ENCODE measurements at places on chromosomes 1 and 21.

DNA sequence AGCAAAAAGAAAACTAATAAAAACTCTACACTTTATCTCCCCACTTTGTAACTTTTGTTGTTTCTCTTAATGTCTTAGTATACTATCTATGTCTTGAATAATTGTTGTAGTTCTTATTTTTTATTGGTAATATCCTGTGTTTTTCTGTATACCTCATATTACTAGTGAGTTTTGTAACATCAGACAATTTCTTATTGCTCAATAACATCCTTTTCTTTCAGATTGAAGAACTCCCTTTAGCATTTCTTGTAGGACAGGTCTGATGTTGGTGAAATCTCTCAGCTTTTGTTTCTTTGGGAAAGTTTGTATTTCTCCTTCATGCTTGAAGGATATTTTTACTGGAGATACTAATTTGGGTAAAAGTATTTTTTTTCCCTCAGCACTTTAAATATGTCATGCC lies 79.8 kb upstream of the LRRC8B start:
- no peak for DNase-seq

DNA sequence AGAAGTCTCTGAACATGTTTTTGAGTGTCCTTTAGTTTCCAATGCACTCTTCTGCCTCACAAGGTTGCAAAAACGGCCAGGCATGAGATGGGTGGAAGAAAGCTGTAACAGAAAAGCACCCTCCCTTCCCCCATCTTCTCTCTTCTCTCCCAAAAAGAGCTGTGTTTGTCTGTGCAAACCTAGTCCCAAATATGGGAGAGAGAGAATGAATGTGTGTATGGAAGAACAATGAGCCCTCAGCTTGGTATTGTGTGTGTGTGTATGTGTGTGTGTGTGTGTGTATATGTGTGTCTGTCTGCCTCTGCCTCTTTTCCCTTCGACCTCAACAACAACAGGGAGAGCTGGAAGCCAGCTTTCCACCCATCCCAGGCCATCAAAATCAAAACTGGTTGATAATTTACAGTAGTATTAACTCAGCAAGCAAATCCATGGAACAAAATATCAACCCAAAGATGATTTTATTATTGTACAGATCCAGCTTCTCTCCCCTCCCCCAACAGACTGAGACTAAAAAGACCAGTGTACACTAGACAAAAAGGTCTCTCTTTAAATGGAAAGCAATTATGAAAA lies 1.8 kb downstream of the RERE start:
- DNase-seq = peak; percentile 29

- DNase-seq = no peak
These were observed 49.3 kb downstream of the CLCA4 start for GRCh38 chr1:86596224-86596623.

DNA sequence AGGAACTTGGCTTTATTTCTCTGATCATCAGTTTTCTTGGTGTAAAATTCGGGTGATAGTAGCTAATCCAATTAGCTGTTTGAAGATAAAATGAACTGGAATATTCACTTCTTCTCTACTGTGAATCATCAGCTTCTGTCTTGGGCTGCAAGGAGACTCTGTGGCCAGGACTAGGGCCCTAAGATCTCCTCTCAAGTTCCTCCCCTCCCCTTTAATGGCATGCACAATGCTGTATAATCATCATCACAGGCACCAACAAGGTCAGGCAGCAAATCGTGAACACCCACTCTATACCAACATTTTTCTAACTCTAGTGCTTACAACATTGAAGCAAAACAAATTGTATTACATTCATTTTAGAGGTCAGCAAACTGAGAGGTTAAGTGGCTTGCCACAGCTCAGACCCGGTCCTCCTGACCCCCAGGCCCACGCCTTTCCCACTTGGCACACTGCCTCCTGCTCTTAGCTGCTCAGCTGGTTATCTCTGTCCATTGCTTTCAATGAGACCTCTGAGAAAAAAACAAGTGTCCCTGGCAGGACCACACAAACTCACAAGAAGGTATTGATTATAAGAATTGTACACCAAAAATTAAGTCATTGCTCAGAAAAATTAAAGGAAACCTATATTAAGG lies 31.8 kb downstream of the LRRC52 start:
- DNase-seq = no peak

GRCh38 chr1:40301541-40302299 lies 15.4 kb downstream of the COL9A2 start:
- no peak for DNase-seq

- DNase-seq = peak; percentile 45
These were observed 852 bp downstream of the RGS7 start for GRCh38 chr1:241356187-241356518.

DNA sequence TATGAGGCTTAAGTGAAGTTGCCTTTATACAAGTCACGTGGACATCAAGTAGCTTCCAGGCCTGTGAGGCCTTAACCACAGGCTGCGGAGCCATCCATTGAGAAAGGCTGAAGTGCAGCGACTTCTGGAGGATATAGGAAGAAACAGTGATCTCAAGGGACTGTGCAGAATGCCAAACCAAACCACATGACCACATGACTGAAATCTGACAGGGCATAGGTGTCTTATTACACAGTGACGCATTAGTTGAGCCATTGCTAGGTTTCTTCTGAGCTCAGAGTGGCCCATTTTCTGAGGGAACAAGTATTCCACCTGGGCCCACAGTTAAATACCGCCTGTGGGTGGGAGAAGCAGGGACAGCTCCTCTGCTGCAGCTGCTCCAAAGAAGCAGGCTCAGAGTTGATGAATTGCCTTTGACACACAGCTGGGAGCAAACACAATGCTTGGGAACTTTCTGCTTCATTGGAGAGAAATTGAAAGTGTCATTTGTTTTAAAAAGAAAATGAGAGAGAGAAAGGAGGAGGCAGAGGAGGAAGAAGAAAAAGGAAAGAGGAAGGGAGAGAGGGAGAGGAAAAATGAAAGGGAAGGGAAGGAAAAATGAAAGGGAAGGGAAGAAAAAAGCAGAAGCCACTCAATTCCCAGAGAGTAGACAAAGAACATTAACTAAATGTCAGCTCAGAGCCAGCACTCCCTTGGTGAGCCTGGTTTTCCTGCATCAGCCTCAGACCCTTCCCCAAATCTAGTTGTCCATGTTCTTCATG lies 94.4 kb downstream of the COLGALT2 start:
- DNase-seq = no peak

- DNase-seq = no peak
These were observed 40.8 kb upstream of the COL24A1 start for GRCh38 chr1:86197206-86197855.

- no peak for DNase-seq
These were observed 115.8 kb downstream of the VPS13D start for GRCh38 chr1:12345350-12346217.

DNA sequence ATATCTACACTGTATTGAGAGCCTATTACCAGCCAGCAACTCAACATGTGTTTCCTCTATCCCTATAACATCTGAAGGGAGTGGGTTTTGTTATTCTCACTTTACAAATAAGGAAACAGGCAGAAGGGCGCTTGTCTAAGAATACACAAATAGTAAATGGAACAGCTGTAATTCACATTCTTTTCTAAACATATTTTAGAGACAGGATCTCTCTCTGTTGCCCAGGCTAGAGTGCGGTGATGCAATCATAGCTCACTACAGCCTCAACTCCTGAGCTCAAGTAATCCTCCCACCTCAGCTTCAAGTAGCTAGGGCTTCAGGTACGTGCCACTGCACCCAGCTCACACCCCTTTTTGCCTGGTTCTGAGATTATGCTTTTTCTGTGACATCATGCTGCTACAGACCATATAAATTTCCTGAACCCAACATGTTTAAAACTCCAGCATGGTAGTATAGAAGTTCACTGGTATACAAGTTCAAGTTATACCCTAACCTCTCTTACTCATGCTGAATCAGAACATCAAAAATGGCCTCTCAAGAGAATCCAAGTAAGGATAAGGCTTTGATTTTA lies 8.6 kb upstream of the TACSTD2 start:
- DNase-seq = no peak

GRCh38 chr1:231666220-231666936 lies 39.8 kb downstream of the DISC1 start:
- no peak for DNase-seq

DNA sequence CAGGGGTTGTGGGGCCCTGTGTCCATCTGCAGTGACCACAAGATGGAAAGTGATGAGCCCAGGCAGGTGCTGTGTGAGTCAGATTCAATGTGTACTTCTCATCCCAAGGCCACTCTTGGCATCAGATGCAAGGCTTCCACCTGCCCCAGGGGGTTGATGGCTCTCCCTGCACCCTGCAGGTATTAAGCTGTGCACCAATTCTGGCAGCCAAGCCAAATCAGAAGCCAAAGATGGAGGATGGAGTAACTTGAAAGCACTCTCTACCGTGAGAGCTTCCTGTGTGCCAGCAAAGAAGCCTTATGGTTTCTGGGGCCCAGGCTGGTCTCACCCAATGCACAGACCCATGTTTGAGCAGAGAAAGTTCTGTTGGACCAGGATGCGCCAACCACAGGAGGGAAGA lies 44.3 kb upstream of the TENT5C start:
- DNase-seq = no peak

DNA sequence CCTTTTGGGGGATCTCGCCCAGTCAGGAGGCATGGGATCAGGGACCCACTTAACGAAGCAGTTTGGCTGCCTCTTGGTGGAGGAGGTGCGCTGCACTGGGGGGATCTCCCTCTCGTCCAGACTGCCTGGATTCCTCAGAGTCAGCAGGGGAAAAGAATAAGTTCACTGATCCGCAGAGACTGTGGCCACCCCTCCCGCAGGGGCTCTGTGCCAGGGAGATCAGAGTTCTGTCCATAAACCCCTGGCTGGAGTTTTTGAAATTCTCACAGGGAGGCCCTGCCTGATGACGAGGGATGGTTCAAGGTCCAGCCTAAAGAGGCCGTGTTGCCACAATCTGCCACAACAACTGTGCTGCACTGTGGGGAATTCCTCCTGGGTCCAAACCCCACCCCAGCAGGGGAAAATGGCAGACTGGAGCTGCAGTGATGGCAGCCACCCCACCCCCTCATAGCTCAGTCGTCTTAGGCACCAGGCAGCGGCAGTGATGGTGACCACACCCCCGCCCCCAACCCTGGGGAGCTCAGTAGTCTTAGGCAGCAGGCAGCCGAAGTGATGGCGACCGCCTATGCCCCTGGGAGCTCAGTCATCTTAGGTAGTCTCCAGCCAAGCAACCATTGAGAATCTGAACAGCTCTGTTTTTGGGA lies 273.8 kb upstream of the USP25 start:
- no peak for DNase-seq

DNA sequence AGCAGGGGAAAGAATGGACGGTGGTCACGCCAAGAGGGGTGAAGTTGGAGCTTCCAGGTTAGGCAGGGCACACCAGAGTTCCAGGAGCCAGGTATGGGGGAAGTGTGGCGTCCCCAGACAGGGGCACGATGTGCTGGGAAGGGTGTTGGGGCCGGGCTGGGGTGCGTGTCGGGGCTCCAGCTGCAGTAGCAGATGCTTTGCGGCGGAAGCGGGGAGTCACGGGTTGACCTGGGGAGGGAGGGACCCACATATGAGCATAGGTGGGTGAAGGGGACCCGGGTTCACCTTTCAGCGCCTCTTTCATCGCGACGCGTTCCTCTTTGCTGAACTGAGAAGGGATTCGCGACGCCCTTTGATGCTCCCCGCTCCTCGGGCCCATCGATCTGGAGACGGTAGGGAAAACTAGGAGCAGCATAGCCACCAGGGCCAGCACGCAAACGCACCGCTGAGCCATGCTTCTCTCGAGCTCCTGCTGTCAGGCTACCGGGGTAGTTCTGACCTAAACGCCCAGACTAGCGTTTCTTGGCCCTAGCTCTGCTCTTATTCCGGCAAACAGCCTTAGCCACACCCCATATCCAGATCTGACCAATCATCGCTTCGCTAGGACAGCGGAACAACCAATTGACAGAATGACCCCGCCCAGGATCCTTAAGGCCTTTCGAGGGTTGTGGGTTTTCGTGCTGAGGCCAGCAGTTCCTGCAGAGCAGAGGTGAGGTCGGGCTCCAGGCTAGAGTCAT lies at the start of gene PM20D1:
Gene PM20D1, minus strand, starts transcription at position 514 of the 737 bp plus-strand sequence. Its CDS starts 60 bp downstream, at position 454.
- DNase-seq = no peak

- DNase-seq = no peak
These were observed 120.6 kb upstream of the RAVER2 start for GRCh38 chr1:64624218-64624713.

DNA sequence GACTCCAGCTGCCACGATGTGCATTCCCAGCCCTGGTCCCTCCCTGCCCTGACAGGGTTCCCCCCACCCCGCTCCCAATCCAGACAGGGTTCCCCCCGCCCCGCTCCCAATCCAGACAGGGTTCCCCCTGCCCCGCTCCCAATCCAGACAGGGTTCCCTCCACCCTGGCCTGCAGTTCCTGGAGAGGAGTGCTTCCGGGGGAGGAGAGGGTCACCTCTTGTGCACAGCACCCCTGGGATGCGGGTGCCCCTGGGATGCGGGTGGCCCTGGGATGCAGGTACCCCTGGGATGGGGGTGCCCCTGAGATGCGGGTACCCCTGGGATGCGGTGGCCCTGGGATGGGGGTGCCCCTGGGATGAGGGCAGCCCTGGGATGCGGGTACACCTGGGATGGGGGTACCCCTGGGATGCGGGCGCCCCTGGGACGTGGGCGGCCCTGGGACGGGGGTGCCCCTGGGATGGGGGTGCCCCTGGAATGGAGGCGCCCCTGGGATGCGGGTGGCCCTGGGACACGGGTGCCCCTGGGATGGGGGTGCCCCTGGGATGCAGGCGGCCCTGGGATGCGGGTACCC lies 36.7 kb upstream of the SLC19A1 start:
- no peak for DNase-seq

- no peak for DNase-seq
These were observed 22.2 kb downstream of the EPB41 start for GRCh38 chr1:28936528-28936927.

GRCh38 chr1:181390410-181391077 lies 92.8 kb upstream of the CACNA1E start:
- no peak for DNase-seq

- DNase-seq = no peak
These were observed 39.5 kb downstream of the LRRC71 start for GRCh38 chr1:156959925-156960324.

- no peak for DNase-seq
These were observed 106.7 kb downstream of the SETD4 start for GRCh38 chr21:35953597-35953996.
